Hypothalamus (tissue), 51 donors: ENCODE measurements at places on chromosomes 1 and 21.

- DNase-seq: no peak
Measured at GRCh38 chr1:24331961-24332673, 13.0 kb downstream of the GRHL3 start.

DNA sequence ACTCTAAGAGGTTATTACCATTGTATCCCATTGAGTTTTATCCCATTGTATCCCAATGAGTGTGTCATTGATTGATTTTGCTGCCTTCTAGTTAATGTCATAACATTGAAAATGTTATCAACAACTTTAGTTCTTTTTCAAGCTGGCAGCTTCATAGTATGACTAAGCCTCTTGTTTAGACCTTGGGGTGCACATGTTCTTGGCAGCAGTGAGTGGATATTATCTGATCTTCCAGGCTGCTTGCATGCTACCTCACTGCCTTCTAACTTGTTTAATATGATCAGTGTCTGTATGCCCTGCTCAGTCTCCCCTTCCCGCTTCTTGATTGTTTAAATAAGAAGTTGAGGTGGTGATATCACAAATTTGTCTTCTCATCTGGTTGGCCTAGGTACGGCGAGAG, 24.6 kb downstream of the NTPCR start:
- DNase-seq: no peak

DNA sequence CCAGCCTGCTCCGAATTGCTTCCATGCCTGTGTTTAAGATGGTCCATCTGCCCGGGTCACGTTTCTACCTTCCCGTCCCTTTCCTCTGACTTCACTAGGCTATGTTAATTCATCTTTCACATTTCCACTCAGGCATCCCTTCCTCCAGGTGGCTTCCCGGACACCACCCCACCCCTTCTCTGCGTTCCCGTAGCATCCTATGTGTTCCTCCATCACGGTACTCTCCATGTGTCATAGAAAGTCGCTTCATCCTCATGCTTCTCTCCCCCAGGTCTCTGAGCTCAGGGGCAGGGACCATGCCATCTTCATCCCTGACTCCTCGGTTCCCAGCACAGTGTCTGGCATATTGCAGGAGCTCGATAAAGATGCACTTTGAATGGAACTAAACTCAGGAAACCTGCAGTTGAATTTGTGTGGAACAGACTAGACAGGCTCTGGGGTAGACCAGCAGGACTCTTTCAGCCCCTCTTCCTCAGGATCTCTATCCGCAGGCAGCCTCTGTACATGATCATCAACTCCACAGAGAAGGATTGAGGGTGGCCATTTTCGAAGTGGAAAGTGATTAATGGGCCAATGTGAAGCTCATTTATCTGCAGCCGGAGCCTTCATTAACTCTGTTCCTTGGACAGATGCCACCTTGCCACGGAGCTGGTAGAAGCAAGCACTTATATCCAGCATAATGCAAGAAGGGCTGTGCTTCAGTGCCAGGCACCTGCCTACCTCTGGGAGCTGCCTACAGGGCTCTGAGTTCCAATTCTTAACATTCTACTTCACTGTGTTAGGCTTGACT, 9.1 kb downstream of the C1orf226 start:
- DNase-seq: no peak

DNA sequence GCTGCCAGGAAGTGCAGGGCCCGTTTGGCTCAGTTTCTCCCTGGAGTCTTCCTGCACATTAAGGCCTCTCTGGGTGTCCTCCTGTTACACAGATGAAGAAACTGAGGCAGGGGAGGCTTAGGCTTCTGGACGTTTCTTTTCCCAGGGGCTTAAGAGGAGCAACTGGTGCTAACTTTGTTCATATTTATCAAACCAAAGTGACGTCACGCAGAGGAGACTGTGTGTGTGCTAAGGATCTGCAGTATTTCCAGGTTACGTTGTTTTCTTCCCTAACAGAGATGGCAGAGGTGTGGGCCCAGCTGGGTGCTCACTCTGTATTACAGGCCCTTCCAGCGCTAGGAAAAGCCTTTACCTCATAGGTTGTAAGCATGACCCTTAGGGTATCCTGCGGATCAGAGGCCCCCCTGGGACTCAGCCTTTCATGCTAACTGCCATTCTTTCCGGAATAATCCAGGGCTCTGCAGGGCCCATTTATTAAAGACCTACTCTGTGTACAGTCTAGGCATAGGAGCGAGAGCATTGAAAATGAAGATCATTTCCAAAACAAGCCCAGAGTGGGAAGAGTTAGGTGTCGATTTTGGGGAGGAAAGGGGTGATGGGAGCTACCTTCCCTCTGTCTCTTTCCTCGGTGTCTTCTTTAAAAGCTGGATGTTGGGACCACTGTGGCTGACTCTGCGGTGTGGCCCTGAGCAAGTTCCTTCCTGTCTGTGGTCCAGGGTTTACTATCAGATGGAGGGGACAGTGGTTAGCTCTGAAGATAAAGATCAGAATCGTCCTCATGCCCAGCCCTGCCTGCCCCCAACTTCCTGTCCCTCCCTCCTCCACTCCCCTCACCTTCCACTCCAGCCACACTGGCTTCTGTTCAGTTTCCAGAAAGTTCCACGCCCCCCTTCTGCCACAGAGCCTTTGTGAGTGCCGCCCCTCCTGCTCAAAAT, 4.6 kb downstream of the AGTRAP start:
- DNase-seq: no peak

DNA sequence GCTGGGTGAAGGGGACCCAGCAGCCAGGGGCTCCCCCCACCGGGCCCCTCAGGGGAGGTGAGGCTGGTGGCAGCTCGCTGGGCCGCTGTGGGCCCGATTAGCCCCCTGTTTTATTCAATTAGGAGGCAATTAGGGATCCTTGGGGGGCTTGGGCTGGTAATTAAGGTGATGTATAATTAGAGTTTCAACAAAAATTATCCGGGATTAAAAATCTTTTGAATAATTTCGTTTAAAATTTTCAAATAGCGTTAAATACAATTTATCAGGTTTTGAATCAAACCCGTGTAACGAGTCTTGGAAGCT, 4.1 kb downstream of the PRDM16 start:
- no peak for DNase-seq

- no peak for DNase-seq
Measured at GRCh38 chr1:234538062-234538731, 59.2 kb upstream of the TARBP1 start.
